NCI-H1092 (cell line): ENCODE measurements at places on chromosomes 6 and 20.

DNA sequence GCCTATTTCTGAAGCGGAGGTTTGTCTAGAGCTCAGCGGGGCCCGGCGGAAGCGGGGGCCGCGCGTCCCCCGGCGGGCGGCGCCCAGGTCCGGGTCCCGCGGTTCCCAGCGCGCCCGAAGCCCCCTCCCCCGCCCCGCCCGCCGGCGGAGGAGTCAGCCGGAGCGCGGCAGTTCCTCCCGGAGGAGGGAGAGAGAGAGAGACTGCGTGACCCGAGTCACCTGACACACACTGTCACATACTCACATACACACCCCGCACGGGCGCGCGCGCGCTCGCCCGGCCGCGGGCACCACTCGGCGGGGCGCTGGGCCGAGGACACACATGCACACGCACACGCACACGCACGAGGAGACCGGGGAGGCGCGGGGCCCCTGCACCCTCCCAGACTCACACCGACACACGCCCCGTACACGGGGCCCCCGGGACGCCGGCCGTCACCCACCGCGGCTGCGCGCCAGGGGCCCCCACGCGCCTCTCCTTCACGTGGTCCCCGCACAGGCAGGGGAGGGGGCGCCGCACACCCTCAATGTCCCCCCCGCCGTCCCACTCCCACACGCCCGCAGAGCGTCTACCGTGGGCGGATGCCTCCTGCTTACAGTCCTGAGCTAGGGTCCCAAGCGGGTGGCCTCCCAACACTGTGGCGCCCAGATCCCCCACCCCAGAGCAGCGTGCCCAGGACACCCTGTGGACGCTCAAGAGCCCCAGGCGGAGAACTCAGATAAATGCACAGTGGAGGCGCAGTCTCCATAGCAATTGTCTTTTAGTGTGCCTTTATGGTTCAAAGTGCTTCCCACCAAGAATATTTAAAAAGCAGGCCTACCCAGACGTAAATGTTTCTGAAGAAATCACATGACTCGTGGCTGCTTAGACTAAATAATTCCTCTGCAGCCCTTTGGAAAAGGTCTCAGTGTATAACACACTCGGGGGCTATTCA lies at the start of gene RRAGD:
TSS of gene RRAGD (minus strand) at position 203 of the 935 bp plus-strand sequence. CDS start 280 bp downstream, outside the sequence.
- peak; percentile 45 for DNase-seq

- DNase-seq: no peak
These were observed 81.7 kb downstream of the CDH22 start for GRCh38 chr20:46226602-46227001.

DNA sequence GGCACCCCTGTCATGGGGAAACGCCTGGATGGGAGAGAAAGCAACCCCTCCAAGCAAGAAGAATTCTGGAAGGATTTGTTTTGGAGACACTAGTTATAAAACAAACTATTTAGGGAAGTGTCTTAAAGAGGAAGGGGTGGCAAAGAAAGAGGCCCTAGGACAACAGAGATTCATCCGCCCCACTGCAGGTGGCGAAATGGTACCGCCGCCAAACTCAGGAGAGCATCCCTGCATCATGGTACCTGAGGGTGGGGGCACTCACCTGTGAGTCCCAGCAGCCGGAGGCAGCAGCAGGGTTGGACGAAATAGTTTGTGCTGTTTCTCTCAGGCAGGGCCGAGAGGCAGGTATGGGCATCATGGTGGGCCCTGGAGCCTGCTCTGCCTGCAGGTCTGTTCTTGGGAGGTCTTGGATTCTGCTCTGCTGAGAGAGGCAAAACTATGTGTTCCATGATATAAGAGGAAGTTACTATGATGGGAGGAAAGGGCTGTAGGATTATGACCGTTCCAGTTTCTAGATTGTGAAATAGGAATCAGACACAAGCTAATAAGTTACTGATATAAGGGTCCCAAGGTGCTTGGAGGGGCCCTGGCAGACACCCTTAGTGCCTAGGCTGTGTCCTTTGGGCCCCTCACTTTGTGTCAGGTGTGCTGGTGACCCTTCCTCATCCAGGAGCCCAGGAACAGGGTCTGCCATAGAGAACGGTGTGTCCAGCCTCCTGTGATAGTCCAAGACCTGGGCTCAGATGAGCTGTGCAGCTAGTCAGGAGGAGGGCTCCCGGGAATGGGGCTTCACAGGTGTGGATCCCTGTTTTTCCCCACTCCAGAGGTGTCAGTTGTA lies 20.4 kb downstream of the SIRPD start:
- DNase-seq: no peak

GRCh38 chr6:44701637-44702101 lies 314.2 kb downstream of the CDC5L start:
- DNase-seq: no peak

DNA sequence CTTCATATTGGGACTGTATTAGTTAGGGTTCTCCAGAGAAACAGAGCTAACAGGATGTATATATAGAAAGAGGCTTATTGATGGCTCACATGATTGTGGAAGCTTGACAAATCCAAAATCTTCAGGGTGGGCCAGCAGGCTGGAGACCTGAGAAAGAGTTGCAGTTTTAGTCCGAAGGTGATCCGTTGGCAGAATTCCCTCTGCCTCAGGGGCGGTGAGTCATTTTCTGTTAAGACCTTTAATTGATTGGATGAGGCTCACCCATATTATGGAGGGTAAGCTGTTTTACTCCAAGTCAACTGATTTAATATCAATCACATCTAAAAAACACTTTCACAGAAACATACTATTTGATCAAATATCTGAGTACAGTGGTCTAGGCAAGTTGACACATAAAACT lies 113.6 kb downstream of the FLRT3 start:
- DNase-seq: no peak

- no peak for DNase-seq
These were observed 14.9 kb downstream of the WTAP start for GRCh38 chr6:159742165-159742564.

DNA sequence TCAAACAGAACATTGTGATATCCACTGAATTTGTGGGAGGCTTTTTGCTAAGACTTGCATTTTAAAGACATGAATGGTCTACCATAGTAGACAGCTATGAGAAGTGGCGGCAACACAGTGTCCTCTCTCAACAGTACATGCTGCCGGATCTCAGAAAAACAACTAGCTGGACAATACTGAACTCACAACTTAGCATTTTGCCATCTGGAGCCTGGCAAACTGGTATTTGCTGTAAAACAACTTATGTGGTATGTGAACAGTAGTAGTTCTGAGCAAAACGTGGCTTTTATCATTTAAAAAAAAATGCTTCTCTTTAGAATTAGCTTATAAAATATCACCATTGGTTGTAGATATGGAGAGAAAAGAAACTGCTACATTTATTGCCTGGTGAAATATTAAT lies 3.3 kb upstream of the PXDC1 start:
- no peak for DNase-seq

- no peak for DNase-seq
These were observed 11.2 kb downstream of the CCDC167 start for GRCh38 chr6:37488476-37488875.

- no peak for DNase-seq
These were observed 72.0 kb downstream of the TTLL2 start for GRCh38 chr6:167396659-167397490.

DNA sequence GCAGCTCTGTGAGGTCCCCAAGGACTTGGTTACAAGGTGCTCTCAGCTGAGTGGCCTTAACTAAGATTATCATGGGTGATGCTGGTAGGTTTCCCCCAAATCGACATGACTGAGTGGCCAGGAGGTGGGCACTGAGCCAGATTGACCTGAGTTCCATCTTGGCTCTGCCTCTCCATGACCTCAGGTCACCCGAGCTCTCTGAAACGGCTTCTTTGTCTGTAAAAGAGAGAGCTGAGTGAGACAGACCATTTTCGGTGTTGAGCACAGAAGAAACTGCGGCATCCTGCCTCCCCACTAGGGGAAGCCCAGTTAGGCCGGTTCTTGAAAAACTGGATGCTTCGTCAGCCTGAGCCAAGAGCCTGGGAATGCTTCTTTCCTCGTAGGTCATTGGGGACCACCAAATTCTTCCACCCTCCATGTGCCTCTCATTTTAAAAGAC lies 14.1 kb upstream of the STX16 start:
- no peak for DNase-seq

DNA sequence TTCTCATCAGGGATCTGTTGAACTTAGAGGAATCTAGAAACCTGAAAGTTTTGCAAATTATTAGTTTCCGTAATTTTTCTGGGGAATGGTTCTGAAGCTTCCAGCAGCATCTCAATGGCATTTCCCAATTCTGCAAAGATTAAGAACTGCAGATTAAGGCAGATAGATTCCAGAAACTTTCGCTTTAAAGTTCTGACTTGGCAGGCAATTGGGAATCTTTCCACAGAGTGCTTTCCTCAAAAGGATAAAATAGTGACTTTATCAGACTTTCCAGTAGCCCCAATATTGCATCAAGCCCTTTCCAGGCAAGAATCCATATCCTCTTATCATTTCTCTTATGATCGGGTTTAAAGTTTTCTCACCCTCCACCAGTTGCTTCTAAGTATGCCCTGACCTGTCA lies 261.1 kb downstream of the FNDC1 start:
- DNase-seq: no peak

- no peak for DNase-seq
These were observed at the start of gene TMEM242 for GRCh38 chr6:157323255-157323965. TSS of gene TMEM242 (minus strand) at chr6:157323519. CDS start at chr6:157323499, 20 bp downstream.
